Fibroblast of skin of back (primary cell): ENCODE measurements at places on chromosomes 13 and 19.
A peak's percentile ranks its signal among the peaks of the same experiment; 100 is the strongest.

- no peak for DNase-seq
These were observed 11.5 kb downstream of the ZBTB7A start for GRCh38 chr19:4055209-4055552.

GRCh38 chr13:23583491-23583890, 13.3 kb downstream of the TNFRSF19 start:
- DNase-seq: no peak

GRCh38 chr13:93304134-93304533, 77.5 kb downstream of the GPC6 start:
- DNase-seq: no peak

DNA sequence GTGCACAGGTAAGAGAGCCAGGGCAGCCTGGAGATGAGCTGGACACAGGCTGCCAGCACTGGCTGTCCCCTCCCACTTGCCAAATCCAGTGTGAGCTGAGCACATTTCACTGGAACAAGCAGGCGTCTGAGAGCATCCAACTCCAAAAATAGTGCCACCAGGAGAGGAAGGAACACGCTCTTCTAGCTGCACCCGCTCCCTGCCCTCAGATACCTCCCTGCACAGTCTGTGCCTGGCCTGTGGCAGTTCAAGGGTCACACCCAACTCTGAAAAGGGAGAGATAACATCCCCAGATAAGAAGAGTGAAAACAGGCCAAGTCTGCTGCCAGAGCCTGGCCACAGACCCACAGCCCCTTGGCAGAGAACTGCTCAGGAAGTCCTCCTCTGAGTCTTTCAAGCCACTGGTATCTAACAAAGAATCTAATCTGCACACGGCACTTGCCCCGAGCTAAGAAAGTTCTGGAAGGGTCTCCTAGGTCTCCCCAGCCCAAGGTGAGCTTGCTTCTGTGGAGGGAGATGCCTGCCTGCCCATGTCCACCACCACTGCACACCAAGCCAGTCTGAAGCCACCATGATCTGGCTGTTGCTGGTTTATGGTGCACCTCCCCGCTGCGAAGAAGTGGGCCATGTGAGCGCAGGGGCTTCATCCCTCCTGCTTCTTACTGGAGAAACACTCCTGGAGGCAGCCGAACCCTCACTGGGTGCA, 14.7 kb downstream of the ELL start:
- no peak for DNase-seq

GRCh38 chr13:39144941-39145533, 106.8 kb downstream of the NHLRC3 start:
- DNase-seq: peak; percentile 65

DNA sequence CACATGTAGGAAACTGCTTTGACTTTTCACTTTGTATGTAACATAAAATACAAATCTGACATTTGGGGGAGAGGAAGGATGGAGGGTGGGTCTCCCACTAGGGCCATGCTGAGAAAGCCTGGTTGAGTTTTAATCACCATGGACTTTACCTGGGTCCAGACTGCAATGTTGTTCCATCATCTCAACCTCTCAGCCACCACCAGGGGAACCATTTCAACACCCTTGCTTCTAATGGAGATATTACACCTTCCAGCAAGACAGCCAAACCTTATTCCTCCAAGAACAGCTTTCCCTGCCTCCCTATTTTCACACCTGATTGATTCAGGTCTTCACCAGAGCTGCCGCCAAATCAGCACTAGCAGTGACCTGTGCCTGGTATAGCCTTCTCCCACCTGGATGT, 56.0 kb downstream of the ZAR1L start:
- no peak for DNase-seq

- DNase-seq: no peak
These were observed 98.3 kb downstream of the SLITRK6 start for GRCh38 chr13:85700906-85701305.

- DNase-seq: peak; percentile 42
These were observed 744 bp upstream of the POU2F2 start for GRCh38 chr19:42132851-42133528.

DNA sequence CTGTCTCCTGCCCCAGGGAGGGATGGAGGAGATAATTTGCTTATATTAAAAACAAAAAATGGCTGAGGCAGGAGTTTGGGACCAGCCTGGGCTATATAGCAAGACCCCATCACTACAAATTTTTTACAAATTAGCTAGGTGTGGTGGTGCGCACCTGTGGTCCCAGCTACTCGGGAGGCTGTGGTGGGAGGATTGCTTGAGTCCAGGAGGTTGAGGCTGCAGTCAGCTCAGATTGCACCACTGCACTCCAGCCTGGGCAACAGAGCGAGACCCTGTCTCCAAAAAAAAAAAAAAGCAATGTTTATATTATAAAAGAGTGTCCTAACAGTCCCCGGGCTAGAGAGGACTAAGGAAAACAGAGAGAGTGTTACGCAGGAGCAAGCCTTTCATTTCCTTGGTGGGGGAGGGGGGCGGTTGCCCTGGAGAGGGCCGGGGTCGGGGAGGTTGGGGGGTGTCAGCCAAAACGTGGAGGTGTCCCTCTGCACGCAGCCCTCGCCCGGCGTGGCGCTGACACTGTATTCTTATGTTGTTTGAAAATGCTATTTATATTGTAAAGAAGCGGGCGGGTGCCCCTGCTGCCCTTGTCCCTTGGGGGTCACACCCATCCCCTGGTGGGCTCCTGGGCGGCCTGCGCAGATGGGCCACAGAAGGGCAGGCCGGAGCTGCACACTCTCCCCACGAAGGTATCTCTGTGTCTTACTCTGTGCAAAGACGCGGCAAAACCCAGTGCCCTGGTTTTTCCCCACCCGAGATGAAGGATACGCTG, 184.0 kb downstream of the KDM4B start:
- no peak for DNase-seq

DNA sequence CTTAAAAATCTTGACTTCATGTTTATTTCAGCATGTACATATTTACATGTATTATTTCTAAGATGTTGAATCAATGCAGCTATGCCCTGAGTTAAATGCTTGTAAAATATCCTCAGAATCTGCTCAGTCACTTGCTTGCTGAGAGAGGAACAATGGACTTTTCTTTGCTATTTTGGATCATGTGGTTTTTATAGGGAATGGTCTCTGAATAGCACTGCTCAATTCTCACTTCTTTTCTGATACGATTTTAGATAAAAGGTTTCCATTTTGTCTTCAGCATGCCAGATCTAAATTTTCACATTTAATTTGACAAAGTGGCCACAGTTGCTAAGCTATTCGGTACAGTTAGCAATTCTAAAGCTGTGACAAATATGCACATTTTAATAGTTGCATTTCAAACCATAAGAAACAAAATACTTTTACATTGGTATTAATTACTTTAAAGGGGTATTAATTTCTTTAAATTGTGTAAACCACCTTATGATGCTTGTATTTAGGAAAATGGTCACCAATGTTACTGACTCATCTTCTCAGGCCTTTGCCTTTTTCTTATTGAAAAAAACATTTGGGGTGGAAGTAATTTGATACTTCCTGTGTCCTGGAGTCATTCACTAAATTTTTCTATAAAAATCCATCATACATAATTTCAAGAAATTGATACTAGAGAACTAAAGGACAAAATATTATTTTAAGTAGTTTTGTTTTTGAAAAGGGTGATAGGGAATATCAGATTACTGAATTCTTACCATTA, 113.5 kb downstream of the MYO16 start:
- DNase-seq: no peak

- DNase-seq: no peak
These were observed 66.8 kb upstream of the MCF2L start for GRCh38 chr13:112902101-112902651.

- DNase-seq: no peak
These were observed 23.4 kb upstream of the CEACAM21 start for GRCh38 chr19:41552558-41552957.

- DNase-seq: no peak
These were observed 171.6 kb downstream of the MTUS2 start for GRCh38 chr13:28991764-28992163.

DNA sequence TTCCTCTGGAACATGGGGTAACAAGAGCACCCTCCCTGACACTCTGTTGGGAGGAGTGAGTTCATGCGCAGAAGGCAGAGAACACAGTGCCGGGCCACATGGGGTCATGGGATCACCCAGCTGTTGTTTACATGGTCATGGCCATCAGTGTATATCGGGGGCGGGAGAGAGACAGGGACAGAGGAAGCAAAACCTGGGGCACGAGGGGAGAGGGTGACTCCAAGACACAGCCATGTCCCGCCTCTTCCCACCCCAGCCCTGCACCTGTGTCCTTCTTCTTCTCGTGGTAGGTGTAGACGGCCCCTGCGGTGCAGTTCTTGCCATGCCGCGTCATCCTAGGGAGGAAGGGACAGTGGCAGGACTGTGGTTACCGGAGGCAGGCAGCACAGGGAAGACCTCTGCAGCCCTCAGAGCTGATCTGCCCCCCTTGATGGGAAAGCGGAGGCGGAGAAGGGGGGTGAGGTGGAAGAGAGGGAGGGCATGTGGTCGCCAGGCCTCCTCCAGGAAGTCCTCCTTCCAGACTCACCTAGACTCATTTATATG, 19.9 kb downstream of the NOSIP start:
- DNase-seq: no peak

DNA sequence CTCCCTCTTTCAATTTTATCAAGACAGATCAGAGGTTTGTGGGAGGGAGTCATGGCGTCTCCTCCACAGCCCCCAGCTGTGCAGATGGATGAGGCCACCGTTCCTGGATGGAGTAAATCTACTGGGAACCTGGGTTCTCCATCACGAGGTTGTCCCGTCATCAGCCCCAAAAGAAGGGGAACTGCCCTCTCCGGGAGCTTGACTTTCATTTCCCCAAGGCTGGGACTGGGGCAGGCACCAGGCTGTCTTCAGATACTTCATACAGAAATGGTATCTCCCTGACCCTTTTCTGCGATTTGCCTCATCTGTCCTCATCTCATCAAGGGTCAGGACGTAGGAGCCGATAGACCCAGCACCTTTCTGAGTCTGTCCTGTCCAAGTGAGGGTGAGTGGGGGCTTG, 9.8 kb downstream of the LILRB2 start:
- DNase-seq: no peak

GRCh38 chr13:42720113-42720857, 61.1 kb upstream of the FAM216B start:
- DNase-seq: peak; percentile 95

- no peak for DNase-seq
These were observed 11.3 kb downstream of the YJU2 start for GRCh38 chr19:4258181-4258580.

DNA sequence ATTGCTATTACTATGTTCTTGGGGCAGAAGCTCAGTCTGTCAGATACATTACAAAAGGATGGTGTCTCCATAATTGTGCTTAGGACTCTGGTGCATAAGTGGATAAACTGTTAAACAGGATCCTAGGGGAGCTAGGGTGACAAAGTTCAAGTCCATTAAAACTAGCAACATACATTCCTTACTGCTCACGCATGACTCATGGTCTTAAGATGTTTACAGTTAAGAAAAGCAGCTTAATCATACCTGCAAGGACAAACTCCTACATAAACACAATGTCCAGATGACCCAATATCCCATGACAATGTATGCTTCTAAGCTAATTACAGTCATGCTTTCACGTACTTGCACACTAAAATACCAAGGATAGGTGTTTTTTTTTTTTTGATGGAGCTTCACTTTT, 3.5 kb upstream of the ZNF701 start:
- peak; percentile 44 for DNase-seq

DNA sequence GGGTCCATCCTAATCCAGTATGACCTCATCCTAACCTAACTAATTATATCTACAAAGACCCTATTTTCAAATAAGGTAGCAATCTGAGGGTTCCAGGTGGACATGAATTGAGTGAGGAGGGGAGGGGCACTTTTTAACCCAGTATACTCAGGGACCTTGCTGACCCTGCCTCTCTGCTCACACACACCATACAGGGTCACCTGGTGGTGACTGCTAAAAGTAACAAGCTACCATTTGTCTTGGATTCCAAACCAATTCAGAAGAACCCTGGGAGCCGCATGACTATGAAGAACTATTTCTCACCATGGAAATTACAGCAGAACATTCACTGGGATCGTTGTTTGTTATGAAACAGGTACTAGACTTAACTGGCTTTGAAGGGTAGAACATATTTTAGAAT, 151.9 kb downstream of the LACC1 start:
- no peak for DNase-seq

DNA sequence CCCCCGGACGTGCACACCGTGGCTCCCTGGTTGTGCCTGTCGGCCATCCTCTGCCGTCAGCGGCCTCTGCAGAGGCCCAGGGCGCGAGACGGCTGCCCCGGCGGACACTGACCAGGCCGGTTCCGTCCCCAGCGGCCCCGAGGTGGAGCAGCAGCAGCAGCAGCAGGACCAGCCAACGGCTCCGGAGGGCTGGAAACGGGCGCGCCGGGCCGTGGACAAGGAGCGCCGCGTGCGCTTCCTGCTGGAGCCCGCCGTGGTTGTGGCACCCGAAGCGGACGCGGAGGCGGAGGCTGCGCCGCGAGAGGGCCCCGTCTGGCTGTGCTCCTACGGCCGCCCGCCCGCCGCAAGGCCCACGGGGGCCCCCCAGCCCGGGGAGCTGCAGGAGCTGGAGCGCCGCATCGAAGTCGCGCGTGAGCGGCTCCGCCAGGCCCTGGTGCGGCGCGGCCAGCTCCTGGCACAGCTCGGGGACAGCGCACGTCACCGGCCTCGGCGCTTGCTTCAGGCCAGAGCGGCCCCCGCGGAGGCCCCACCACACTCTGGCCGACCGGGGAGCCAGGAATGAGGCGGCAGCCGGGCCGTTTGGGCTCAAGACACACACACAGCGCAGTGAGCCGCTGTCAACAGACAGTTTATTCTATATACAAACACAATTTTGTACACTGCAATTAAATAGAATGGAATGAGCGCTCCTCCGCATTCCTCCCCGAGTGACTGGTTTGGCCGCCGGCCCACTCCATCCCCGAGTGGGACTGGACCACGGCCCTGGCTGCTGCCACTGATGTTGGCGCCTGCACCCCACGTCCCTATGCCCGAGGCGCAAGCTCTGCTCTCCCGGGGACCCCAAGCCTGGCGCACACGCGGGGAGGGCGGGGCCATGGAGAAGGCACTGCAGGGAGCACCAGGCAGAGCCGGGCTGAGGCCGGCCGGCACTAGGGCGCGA, 9.1 kb downstream of the GRIN3B start:
- peak; percentile 11 for DNase-seq

DNA sequence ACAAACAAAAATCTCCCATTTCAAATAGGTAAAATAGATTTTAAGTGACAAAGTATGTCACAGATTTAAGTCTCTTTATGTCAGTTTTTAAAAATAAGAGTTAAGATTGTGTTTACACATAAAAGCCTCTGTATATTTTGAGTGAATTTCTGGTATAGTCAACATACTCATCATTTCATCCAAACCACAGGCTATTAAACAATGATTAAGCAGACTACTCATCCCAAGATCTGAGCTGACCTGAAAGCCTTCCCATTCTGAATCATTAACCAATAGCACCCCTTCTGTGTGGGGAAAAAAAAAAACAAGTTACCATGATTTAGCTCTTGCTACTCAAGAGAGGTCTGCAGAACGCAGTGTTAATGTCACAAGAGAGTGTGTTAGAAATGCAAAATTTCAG, 284.4 kb upstream of the NBEA start:
- DNase-seq: peak; percentile 43

DNA sequence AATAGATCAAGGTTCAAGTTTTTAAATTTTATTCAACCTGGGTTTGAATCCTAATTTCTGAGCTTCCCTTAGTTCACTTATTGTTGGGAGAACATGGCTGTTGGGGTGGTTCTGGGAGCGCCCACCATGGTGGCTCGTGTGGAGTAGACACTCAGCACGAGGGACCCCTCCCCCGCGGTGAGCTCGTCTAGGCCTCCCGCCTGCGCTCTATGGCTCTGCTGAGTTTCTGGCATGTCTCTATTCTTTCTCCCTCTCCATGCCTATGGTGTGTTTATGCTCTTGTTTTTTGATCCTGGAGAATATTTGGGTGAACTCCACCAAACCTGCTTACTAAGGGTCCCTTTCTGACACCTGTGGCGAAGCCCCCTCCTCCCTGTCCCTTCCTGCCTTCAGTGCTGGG, 1.6 kb upstream of the EPN1 start:
- DNase-seq: no peak
